ENCODE measurements at places on chromosomes 12 and 14.

DNA sequence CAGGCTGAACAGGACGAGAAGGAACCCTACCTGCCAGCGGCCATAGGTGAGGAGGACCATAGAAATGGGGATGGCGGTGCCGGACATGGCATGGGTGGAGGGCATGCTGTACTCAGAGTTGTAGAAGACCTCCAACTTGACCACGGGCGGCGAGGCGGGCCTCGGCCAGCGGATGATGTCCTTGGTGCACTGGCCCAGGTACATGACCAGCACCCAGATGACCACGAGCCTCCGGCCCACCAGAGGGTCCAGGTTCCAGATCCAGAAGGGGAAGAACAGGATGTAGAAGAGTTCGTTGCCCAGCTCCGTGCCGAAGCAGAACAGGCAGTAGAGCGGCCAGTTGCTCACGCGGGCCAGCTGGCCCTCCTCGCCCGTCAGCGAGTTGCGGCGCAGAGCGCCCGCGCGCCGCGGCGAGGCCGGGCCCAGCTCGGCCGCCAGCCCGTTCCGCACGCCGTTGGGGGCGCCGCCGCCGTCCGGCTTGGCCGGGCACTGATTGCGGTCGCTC is 582 bp downstream of the SGPP1 start:
- peak; percentile 56 for DNase-seq

DNA sequence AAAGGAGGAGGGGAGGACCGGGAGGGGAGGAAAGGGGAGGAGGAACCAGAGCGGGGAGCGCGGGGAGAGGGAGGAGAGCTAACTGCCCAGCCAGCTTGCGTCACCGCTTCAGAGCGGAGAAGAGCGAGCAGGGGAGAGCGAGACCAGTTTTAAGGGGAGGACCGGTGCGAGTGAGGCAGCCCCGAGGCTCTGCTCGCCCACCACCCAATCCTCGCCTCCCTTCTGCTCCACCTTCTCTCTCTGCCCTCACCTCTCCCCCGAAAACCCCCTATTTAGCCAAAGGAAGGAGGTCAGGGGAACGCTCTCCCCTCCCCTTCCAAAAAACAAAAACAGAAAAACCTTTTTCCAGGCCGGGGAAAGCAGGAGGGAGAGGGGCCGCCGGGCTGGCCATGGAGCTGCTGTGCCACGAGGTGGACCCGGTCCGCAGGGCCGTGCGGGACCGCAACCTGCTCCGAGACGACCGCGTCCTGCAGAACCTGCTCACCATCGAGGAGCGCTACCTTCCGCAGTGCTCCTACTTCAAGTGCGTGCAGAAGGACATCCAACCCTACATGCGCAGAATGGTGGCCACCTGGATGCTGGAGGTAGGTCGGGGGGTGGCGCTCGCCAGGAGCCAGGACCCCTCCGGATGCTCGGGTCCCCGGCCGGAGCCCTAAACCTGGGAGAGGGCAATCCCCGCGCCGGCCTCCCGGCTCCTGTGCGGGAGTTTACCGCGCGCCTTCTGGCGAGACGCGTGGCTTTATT is at the start of gene CCND2:
TSS of gene CCND2 (plus strand) at position 111 of the 744 bp plus-strand sequence. CDS start at position 390, 279 bp downstream.
- peak; percentile 46 for DNase-seq

- no peak for DNase-seq
Measured at GRCh38 chr12:3473171-3473570, 17.8 kb upstream of the PRMT8 start.

DNA sequence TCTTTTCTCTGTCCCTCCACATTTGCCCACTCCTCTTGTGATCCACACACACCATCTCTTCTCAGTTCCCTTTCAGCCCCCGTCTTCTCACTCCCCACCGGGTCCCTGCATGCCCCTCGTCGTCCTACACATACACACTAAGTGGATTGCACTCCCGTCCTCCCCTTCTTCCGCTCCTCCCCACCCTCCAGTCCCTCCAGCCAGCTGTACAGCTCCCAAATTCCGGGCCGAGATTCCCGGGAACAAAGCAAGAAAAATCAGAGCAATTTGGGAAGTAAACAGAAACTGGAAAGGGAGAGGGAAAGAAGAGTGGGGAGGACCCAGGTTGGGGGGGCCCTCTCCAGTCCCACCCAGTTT is 282 bp upstream of the IGFBP6 start:
- peak; percentile 53 for DNase-seq

GRCh38 chr14:31926123-31926522 is 151.0 kb upstream of the ARHGAP5 start:
- peak; percentile 48 for DNase-seq

DNA sequence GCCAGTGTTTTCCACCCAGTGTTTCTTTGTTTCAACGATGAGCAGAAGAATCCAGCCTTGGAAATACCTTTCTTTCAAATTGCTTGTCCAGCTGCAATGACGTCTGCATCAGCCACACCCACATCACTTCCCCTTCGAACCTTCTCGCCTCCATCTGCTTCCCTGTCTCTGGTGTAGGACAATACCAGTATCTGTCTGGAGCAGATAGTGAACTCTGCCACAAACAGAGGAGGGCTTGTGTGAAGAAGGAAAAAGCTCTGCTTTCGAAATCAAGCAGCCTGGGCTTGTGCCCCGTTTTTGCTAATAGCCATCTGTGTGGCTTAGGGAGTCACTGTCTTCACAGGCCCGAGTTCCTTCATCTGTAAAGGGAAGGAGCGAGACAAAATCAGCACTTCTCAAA is 415.4 kb downstream of the ZFP36L1 start:
- no peak for DNase-seq

DNA sequence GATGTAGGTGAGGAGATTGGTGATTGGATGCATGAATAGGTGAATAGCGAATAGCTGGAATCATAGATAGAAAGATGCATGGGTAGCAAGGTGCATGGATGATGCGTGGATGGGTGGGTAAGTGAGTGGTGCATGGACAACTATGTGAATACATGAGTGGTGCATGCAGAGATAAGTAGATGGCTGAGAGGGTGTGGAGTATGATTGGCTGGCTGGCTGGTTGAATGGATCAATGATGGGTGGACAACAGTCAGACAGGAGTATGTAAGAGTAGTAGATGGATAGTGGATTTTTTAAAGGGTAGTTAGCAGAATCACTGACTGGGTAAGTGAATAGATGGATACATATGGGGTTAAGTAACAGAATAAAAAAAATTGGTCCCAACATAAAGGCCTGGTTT is 33.9 kb downstream of the SERPINA3 start:
- DNase-seq = no peak

- DNase-seq = no peak
Measured at GRCh38 chr12:28021704-28022103, 49.2 kb upstream of the PTHLH start.

DNA sequence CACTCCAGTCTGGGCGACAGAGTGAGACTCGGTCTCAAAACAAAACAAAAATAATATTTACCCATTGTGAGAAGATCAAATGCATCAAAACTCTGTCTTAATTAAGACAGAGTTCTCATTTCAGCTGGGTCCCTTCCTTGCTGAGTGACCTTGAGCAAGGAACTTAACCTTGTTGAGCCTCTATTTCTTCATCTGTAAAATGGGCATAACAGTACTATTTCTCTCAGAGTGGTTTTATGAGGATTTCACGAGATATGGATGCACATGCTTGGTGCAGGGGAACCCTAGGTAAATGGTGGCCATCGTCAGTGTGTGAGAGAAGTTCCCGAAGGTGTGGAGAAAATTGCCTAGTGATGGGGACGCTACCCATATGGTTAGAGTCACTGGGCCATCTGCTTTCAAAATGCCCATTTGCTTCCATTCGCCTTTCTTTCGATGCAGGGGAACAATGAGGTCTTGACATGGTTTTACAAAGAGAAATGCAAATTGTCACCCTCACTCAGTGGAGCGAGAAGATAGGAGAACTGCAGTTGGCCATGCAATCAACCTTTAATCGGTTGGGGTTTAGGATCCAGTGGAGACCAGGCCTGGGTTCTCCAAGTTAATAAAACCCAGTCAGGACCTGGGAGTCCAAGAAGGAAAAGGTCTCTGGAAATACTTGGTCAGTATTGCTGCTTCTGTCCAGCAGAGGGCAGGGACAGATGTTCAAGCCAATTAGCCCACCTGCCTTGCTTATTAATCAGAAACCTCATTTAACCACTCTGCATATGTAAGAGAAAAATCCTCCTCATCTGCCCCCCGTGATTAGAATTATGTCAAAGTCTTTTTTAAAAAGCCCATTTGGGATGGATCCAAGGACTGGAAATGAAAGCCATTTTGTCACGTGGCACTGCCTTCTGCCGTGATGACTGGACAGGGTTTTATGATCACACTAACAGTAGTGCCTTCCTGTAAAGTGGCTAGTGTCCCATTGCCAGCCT is 37.2 kb downstream of the CFAP251 start:
- DNase-seq = peak; percentile 25

GRCh38 chr14:36657399-36658122 is 4.1 kb upstream of the PAX9 start:
- DNase-seq = no peak

GRCh38 chr12:56206452-56207166 is 15.1 kb downstream of the RNF41 start:
- DNase-seq = peak; percentile 62

DNA sequence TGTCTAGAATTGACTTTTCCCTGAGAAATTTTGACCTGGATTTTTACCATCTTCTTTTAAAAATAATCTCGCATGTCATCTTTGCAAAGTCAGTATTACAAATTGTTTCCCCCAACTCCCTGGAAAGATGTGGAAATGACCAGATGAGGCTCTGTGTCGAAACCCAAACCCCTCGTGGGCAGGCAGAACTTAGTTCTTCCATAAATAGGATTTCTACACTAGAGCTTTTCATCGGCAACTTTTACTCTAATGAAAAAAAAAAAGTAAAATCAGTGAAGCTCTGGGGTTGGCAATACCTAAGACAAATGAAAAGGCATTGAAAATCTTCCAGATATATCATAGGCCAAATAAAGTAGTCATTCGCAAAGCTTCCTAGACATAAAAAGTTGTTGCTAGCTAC is 17.0 kb downstream of the SSPN start:
- DNase-seq = no peak

- DNase-seq = peak; percentile 21
Measured at GRCh38 chr12:41277100-41277945, 89.2 kb downstream of the PDZRN4 start.

GRCh38 chr14:76977793-76978720 is 50.5 kb downstream of the IRF2BPL start:
- peak; percentile 78 for DNase-seq
